ENCODE measurements at places on chromosomes 5 and 9.

DNA sequence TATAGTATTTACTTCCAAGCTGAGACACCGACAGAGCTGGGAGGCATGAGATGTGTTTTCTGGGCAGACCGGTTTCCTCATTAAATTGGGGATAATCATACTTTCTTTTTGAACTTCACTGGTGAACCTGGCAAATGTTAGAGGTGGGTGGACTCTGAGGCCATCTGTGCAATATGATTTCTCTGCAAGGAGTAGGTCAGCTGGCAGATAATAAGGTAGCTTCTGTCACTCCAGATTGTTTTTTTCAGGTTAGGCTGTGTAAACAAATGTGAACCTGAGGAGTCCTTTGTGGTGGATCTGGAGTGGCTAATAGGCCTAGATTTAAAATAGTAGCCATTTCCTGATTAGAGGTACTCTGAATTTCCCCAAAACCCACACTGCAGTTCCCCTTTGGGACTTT lies 75.4 kb upstream of the S1PR3 start:
- no peak for DNase-seq

DNA sequence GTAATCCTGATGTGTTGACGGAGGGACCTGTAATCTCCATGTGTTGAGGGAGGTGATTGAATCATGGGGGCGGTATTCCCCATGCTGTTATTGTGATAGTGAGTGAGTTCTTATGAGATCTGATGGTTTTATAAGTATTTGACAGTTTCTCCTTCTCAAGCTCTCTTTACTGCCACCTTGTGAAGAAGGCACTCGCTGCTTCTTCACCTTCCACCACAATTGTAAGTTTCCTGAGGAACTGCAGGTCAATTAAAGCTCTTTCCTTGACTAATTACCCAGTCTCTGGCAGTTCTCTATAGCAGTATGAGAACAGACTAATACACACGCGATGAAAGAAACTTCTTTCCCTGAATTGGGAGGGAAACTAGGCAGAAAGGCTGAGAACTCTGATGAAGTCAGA lies 141.1 kb upstream of the RAD23B start:
- no peak for DNase-seq

- no peak for DNase-seq
Measured at GRCh38 chr5:136028782-136029742, at the start of gene TGFBI. TGFBI (plus strand) TSS chr5:136028988; CDS start chr5:136029056, 68 bp downstream.

GRCh38 chr5:132483661-132484390 lies 6.7 kb downstream of the IRF1 start:
- no peak for DNase-seq

GRCh38 chr5:158309088-158309807 lies 450.3 kb upstream of the CLINT1 start:
- no peak for DNase-seq

All from stimulated activated CD4-positive, alpha-beta T cell treated with anti-CD3 and anti-CD28 coated beads, Interleukin-4, amount 100 ng/mL, for 4 hours (primary cell).